ENCODE measurements at places on chromosomes 11 and 22.

- peak; percentile 6 for DNase-seq
Measured at GRCh38 chr11:64583296-64584262, 7.4 kb upstream of the SLC22A12 start.

GRCh38 chr11:11036848-11037732 lies 179.2 kb upstream of the ZBED5 start:
- peak; percentile 59 for DNase-seq

DNA sequence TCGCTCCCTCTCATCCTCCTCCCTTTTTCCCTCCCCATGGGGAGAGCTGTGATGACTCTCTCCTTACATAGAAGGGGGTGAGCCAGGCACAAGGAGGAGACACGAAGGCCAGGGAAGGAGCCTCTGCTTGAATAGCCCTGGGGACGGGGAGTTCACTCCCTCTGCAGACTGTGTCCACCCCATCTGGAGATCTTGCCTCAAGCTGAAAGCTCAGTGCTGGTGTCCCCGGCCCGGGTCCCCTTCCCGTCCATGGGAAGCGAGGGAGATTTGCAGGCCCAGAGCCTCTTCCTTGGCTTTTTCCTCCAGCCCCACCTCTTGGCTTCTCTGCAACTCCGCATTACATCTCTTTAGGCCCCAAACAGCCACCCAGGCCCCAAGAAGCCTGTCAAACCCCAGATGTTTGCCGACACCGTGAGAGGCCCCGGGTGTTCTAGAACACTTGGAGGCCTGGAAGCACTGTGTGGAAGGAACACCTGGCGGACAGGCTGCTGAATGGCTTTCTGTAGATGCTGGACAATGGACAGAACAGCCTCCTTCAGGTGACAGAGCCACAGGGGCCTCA lies 32.3 kb downstream of the LINC01488 start:
- no peak for DNase-seq

GRCh38 chr11:132174362-132175255 lies 804.2 kb downstream of the NTM start:
- no peak for DNase-seq

DNA sequence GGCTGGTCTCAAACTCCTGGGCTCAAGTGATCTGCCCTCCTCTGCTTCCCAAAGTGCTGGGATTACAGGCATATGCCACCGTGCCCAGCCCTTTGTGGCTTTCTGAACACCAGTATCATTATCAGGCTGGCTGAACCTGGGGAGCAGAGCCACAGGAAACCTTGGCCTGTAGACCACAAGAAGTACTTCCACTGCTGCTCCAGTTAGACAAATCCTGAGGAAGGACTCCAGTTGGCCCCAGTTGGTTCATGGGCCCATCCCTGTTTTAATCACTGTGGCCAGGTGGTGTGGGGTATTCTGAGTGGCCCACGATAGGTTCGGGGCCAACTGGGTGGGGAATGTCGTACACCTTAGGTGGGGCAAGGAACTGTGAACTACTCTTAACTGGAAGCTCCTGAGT lies 5.5 kb upstream of the DUSP18 start:
- no peak for DNase-seq

GRCh38 chr11:709109-709997 lies 3.3 kb downstream of the EPS8L2 start:
- DNase-seq, result no peak

- DNase-seq, result no peak
Measured at GRCh38 chr11:69231466-69232018, 62.4 kb upstream of the MYEOV start.

DNA sequence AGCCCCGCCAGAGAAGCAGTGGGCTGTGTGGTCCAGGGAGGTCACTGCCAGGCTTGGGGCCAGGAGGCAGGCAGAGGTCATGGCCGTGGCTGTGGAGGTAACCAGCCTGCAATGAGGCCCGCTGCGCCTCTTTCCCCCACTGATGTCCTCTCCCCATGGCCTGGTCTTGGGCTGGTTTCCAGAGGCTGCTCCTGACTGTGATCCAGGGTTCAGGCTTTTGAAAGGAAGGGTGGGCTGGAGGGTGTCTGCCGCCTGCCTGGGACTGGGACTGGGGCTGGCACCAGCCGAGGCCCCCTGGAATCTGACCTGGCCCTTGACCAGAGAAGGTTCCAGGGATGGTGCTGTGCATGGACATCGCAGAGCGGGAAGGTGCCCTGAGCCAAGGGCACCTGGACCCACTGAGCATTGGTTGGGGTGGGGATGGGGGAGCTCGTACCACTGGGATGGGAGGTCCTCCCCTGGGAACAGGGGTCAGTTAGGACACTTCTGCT lies 59.6 kb upstream of the THY1 start:
- DNase-seq, result no peak

- no peak for DNase-seq
Measured at GRCh38 chr11:128357073-128357472, 230.3 kb downstream of the ETS1 start.

- DNase-seq, result no peak
Measured at GRCh38 chr11:116962108-116962507, 124.7 kb upstream of the APOA1 start.

DNA sequence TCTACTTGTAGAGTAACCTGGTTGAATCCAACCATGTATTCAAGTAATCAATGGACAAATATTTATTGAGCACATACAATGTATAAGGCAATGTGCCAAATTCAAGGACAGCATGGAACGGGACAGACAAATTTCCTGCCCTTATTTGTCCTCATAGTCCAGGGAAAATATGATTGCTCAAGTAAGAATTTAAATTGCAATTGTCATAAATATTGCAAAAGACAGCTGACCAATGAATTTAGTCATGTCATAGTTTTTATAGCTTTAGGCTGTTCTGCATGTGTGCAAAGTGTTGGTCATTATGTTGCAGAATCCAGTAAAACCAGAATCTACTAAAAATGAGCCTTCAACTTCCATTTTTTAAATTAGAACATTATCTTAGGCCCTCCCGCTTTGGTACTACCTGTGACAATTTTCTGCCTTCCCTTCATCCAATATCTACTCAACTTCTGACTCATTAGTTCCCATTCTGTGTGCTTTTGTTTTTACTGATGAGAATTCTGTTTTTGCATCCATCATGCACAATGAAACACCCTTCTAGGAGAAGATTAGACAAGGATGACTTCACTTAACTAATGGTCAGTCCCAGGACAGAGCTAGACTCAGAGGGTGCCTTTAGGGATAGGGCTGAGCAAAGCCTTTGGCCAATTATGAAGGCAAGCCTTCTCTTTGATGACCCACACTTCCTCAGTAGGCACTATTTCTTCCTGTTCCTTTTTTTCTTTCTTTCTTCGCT lies 45.8 kb upstream of the FIBIN start:
- peak; percentile 83 for DNase-seq

- no peak for DNase-seq
Measured at GRCh38 chr11:133269267-133269666, 263.0 kb downstream of the OPCML start.

- no peak for DNase-seq
Measured at GRCh38 chr11:45670386-45671135, 5.1 kb upstream of the CHST1 start.

DNA sequence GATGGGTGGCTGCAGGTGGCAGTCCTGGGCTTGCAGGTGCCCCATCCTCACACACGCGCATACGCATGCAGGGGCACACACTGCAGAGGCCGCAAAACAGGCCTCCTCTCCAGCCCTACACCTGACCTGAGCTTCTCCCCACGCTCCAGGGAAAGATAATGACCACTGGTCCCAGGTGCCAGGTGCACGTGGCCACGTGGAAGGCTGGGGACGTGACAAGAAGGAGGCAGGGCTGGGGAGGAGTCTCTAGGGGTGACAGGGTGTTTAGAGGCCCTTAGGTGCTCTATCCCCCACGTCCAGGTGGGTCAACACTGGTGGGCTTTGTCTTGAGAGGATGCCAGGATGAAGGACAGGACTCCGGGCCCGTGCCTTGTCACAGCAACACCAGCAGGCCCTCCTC lies 23.5 kb upstream of the CPT1A start:
- no peak for DNase-seq

Data from AG10803 (cell line).